ENCODE measurements at places on chromosomes 2 and 18.

DNA sequence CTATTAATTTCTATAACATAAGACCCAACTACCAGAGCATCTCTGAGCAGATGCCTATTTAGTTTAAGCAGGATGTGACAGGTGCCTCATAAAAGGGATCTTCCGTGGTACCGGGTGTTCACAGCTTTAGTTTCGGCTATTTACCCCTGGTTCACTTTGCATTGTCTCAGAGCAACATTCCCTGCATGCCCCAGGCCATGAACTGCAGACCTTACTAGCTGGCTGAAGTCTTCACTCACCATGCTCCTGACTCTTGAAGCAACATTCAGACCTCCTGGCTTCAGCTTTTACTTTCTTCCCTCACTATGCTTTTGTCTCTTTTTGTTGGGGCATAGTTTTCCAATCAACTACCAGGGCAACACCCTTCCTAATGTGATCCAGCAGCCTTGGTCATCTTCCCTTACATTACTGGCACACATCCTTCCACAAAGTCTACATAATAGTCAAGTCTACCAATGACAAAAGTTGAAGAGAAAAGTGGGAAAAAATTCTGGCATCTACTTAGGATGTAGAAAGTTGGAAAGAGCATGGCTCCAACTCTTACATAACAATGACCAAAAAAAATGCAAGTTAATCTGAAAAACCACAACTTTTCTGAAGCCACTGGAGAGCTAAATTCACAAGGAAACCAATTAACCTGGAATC is 99.2 kb downstream of the SESTD1 start:
- no peak for DNase-seq

DNA sequence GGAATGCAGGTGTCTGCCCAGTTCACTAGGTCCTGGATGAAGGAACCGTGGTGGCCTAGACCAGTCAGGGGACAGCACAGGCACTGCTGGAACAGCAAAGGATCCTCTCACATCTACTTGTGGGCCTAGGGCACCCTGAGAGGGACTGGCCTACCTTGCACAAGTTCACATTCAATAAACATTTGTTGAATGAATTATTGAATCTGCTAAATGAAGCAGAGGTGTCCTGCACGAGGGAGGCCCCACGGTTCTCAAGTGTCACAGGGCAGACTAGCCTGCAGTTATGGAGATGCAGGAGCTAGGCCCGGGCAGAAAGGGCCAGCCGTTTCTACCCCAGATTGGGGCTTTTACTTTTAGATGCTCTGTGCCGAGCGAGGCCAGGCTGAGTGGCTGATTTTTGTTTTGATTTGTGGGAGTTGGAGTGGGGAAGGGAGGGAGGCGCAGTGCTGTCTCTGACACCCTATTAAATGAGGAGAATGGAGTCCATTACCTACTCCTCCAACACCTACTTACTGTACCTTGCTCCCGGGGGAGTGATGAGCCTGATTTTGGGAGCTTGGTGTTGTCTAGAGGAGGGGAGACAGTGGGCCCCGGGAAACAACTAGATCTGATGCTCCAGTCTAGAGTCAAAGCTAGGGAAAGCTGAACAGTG is 18.4 kb downstream of the SH2D6 start:
- no peak for DNase-seq

GRCh38 chr2:176544991-176545956 is 276.0 kb downstream of the MTX2 start:
- DNase-seq: no peak

DNA sequence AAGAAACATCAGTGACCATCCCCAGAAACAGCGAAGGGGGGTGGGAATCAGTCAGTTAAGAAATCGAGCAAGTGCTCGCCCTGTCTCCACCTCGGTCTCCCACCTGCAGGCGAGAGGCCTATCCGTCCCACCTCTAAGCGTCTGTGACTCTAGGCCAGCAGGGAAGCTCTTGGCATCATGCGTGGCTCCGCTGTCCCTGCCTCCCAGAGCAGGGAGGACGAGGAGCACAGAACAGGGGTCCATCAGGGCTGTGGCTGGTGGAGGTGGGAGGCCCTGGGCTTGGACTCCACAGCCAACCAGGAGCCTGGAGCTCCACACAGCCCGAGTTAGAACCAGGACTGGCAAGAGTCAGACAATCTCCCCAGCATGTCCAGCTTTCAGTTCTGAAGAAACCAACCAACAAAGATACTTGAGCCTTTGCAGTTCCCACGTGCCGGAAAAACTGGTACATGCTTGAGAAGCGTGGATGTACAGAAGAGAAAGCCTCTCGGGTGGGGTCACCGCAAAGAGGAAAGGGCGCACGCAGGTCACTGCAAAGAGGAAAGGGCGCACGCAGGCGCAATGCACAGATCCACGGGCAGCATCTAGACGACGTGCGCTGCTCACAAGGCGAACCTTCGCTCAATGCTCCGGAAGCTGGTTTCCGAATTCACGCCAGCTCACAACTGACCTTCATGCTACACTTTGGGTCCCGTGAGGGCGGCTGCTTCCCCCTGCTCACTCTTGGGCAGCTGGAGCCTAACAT is 104.5 kb upstream of the ALKAL2 start:
- no peak for DNase-seq

GRCh38 chr2:161844822-161845221 is 220.6 kb downstream of the SLC4A10 start:
- DNase-seq: no peak

- no peak for DNase-seq
These were observed 170.0 kb downstream of the EPHA4 start for GRCh38 chr2:221402072-221402471.

GRCh38 chr2:204152616-204153015 is 216.1 kb downstream of the ICOS start:
- DNase-seq: no peak

- no peak for DNase-seq
These were observed 405.5 kb downstream of the RND3 start for GRCh38 chr2:150081775-150082481.

- DNase-seq: no peak
These were observed 127.3 kb upstream of the FIGN start for GRCh38 chr2:163863073-163863472.

- no peak for DNase-seq
These were observed 28.1 kb upstream of the ACTR3 start for GRCh38 chr2:113861740-113862139.

- no peak for DNase-seq
These were observed 26.9 kb downstream of the FASTKD1 start for GRCh38 chr2:169546756-169547155.

DNA sequence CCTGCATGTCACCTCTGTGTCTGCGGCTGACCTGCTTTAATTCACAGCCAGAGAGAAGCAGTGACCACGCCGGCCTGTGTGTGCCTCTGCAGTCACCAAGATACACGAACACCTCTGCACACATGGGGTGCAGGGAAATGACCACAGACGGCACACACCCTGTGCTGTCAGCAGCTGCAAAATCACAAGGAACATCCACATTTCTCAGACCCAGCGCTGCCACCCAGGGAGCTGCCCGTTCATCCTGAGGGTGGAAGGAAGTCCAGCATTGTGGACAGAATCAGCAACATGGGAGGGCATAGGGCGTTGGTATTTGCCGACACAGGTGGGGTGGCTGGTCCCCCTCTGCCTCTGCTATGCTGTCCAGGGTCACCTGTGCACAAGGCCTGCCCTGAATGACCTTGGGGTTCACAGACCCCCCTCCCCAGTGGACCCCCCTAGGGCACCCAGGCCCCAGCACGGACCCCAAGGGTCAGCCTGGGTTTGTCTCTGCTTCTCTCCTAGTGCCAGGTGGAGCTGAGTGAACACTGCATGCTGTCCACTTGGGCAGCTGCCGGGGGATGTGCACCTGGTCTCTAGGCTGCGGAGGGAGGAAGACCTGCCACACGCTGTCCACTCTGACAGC is 107.4 kb downstream of the PXDN start:
- DNase-seq: no peak

GRCh38 chr2:232134939-232135338 is 173.4 kb downstream of the DIS3L2 start:
- DNase-seq: no peak

- no peak for DNase-seq
These were observed 221.0 kb upstream of the EPAS1 start for GRCh38 chr2:46076251-46076650.

DNA sequence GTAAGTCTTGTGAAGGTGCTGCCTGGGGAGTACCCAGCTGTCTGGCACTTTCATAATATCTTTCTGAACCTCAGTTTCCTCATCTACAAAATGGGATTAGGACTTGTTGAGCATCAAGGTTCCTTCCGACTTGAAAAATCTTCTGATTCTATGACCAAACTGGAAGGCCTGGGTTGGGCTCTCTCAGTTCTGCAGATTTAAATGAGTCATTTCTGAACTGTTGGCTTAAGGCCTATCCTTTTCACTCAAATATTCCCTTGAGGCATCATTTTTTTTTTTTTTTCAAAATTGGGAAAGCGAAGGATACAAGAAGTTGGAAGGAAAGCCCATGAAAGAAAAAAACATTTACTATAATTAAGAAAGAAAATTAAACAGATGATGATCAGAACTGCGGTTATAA is 40.8 kb upstream of the CYP1B1 start:
- no peak for DNase-seq

DNA sequence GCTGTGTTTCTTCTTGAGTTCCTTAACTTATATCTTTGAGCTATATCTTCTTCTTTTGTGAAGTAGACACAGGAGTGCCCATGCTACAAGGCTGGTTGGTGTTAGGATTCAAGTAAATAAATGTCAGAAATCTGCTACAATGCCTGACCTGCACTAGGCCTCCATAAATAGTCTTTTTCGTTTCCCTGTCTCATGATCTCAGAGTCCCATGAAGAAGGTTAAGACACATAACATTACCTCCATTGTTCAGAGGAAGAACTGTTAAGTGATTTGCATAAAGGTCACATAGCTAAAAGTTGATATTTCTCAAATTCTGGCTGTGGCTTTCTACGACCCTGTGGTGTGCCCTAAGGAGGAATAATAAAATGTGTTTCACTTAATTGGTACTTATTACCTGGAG is 228.4 kb downstream of the KCNS3 start:
- no peak for DNase-seq

GRCh38 chr2:102508863-102509262 is 35.8 kb downstream of the SLC9A4 start:
- DNase-seq: no peak

GRCh38 chr2:37306024-37306423 is 18.6 kb downstream of the PRKD3 start:
- no peak for DNase-seq

GRCh38 chr18:45186832-45187231 is 428.4 kb upstream of the SLC14A2 start:
- DNase-seq: no peak

GRCh38 chr2:213246497-213247281 is 37.6 kb upstream of the SPAG16 start:
- DNase-seq: no peak

- no peak for DNase-seq
These were observed 1.2 kb downstream of the ONECUT2 start for GRCh38 chr18:57436191-57436964.

DNA sequence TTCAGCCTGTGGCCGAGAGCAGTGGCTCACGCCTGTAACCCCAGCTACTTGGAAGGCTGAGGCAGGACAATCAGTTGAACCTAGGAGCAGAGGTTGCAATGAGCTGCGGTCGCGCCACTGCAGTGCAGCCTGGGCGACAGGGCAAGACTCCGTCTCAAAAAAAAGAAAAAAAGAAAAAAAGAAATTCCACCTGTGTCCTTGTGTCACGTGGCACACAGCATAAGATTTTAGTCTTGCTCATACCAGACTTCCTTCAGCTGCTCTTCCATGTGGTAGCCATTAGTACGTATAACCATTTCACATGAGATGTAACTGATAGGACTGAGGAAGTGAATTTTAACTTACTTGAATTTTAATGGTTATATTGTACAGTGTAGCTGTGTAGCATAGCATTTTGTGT is 4.0 kb downstream of the NOP58 start:
- no peak for DNase-seq

DNA sequence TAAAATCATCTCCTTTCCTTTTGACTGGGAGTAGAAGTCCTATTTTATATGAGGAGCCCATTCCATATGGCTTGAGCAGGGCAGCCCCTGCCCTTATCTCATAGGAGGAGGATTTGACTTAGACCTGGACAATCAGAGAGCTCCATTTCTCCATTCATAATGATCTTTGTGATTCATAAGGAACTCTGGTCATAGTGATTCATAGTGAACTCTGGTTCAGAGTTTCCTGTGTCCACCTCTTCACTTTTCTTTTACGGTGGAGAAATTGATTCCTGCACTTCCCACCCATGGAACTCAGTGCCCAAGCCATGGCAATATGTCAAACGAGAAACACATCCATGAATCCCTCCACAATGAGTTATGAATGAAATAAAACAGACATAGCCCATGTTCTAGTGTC is 12.8 kb upstream of the MYO3B start:
- no peak for DNase-seq

- no peak for DNase-seq
These were observed 90.7 kb upstream of the ITGA6 start for GRCh38 chr2:172336681-172337080.

DNA sequence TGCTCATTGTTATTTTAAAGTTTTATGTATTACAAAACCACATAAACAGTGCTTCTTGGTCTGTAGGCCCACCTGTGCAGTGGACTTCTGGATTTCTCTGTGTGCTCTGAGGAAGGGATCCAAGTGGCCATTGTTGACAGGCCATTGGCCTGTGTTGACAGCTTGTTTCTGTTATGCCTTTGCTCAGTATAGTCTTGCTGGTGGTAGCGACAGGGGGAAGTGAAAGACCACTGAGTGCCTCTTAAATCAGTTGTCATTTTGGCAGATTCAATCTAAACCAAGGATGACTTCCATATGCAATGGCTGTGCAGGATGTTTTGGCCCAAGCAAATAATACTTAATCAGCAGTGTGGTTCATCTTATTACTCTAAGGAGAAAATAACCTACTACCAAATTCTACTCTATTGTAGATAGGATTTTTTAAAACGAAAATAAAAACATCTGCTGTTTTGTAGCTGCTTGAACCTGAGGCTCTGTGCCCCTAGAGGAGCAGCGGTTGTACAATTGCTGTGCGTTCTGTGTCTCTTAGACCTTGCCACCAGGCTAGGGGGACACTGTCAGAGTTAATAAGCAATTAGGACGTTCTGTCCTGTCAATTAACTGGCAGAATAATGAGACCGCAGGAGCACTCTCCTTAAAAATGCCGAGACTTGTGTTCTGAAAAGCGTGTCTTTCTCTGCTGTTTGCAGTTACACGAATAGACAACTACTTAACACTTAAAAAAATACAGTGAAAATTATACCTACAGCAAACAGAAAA is 108.2 kb downstream of the RHBDD1 start:
- DNase-seq: no peak

DNA sequence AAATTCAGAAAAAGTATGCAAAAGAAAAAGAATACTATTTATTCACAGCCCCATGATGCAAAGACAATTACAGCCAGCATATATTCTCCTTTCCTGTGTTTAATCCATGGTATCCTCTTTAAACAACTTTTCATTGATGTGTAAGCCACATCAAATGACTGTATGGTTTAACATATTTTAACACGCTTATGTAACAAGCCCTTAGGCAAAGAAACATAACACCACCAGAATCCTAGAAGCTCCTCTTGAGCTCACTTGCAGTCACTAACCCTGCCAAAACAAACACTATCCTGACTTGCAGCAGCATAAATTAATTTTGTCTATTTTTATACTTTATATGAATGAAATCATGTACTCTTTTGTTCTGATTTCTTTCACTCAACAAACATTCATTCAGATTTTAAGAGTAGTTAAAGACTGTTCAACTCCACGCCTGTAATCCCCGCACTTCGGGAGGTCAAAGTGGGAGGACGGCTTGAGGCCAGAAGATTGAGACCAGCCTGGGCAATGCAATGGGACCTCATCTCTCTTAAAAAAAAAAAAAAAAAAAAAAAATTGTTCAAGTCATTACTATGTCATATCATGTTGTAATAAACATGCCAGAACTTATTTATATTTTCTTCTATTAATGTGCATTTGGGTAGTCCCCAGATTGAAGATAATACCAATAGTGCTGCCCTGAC is 226.3 kb downstream of the NBAS start:
- no peak for DNase-seq
